T-helper 9 cell (primary cell): ENCODE measurements at places on chromosomes 7 and 10.

DNA sequence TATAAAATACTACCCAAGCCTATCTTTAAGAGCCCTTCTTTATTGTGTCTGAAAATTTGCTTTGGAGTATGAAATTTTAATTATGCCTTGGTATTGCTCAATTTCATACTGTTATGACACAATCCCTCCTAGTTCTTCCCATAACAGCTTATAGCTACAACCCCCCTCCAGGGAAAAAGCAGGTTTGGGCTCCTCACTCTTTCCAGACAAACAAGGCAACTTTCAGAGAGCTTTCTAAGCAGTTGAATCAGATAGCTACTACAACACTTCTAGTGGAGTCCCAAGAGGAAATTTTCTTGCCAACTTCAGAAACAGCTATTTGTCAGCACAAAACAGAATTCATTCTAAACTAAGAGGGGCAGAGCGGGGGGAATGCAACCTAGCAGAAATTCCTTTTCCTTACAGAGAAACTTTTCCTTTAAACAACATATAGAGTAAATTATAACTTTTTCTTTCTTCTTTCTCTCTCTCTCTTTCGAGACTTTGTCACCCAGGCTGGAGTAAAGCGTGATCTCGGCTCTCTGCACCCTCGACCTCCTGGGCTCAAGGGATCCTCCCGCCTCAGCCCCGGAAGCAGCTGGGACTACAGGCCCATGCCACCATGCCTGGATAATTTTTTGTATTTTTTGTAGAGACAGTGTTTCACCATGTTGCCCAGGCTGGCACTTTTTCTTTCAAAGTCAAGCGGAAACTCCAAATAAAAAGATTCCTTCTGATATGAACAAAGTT lies 26.0 kb upstream of the JMJD1C start:
- no peak for DNase-seq

- no peak for DNase-seq
Observed at GRCh38 chr10:110825508-110825907, 46.2 kb upstream of the PDCD4 start.

GRCh38 chr10:34374356-34375045 lies 440.6 kb downstream of the PARD3 start:
- no peak for DNase-seq

DNA sequence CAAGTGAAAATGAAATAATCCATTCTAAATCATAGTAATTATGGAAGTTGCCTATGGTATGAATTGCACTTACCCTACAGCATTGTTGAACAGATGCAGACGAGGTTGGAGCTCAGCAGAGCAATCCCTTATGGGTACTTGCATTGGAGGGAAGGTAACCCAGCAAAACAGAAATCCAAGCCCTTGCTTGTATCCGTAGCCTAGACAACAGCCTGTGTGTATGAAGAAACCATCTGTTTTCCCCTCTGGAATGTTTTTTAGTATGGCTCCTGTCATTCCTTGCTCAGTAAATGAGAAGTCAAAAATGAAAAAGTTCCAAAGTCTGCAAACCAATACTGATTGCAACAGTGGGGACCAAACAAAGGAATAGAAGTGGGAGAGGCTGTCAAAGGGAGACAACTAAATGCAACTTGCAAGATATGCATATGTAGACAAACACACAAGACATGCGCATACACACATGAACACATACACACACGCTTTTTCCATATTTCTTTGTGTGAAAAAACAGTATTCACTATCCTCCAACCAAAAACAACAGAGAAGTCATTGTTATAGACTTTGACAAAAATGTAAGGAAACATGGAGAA lies 260.8 kb downstream of the DYNC1I1 start:
- DNase-seq = no peak

GRCh38 chr7:125930848-125931247 lies 1001.2 kb upstream of the POT1 start:
- no peak for DNase-seq

DNA sequence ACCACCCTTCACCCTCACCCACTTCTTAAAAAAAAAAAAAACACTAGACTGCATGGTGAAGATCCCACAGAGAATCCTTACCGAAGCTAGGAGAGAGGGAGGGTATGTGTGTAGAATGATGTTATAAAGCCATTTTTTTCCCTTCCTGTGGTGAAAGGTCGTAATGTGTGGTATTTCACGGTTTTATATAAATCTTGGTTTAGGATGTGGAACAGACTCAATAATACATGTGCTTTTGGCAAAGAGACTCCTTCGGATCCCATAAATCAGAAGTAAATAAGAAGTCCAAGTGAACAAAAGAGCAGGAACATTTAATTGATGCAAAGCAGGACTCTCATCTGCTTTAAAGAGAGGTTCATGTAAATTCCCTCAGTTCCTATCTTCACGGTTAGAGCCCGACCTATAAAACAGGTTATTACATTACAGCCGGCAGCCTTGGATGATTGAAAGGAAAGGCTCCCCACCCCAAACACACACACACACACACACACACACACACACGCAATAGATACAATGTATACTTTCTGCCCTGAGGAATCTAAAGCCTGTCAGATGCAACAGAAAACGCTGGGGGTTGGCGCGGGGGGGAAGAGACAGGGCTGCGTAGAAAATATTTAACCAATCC lies 8.8 kb downstream of the DLX5 start:
- no peak for DNase-seq

DNA sequence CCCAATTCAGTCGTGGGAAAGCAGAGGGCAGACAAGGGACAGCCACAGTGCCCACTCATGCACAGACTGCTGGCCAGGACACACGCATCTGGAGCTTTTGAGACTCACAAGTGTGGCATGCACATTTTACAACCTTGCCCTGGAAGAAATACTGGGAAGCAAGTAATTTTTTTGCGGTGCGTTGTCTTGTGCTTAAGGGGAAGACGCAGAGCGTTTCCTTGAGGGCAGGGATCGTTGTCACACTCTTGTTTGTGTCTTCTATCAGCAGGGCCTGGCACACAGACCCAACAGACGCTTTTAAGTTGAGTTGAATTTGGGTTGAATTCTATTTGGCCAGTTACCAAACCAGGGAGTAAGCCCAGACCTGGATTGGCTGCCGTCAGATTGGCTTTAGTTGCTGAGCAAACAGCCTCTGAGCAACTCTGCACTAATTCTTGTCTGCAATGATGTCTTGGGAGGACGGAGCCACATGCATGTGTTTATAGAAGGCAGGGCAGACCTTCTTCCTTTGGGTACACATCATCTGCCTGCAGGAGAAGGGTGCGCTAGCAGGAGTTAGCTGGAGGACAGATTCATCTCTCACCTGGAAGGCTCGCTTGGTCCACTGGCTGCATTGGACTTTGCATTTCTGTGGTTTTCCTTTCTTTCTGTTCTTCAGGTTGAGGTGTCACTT lies 38.4 kb downstream of the IL2RA start:
- DNase-seq = no peak

DNA sequence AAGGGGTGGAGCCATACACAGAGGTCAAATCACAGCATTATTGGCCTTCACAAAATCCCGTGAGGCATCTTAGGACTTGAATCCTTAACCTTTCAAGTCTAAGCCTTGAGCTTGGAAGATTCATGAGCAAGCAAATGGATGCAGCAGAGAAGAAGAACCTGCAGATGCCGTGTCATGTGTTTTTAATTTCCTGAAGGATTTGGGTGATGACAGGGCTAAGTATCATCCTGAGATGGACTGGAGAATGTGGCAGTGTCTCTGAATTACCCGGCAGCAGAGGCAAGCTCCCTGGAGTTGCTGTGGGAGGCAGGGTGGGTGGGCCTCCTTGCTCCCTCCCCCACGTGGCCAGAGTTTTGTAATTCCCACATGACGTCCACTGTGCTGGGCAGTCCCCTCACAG lies 50.8 kb downstream of the GCC1 start:
- no peak for DNase-seq

- peak; percentile 6 for DNase-seq
Observed at GRCh38 chr10:99993701-99994689, 15.8 kb downstream of the DNMBP start.

DNA sequence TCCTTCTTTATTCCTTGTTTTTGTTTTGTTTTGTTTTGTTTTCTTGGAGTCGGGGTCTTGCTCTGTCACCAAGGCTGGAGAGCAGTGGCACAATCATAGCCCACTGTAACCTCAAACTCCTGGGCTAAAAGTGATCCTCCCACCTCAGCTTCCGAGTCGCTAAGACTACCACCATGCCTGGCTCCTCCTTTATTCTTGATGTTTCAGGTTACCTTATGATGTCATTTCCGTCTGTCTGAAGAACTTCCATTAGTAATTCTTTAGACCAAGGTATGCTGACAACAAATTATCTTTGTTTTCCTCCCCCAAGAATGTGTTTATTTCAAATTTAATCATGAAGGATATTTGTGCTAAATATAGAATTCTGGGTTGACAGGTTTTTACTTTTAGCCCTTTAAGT lies 18.1 kb upstream of the ATAD1 start:
- DNase-seq = no peak
